ENCODE measurements at places on chromosomes 4 and X. TPM values are rescaled to one million over a fixed set of nuclear protein-coding genes. Genes with fewer than 3 reads are reported as not detected.
A peak's percentile ranks its signal among the peaks of the same experiment; 100 is the strongest.

DNA sequence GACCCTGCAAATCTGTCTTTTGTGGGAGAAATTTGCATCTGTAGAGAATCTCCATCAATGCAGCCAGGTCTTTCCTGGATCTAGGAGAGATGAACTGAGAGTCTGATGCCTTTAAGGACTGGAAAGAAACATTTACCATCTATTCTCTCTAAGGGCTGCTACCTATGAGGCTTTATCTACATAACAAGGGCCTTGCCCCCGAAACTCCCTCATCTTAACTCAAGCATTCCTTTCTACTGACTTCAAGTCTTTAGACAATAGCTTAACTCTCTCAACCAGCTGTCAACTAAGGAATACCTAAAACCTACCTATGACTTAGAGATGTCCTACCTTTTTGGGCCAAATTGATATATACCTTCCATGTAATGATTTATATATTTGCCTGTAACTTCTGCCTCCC is 32.1 kb downstream of the MAGEB17 start:
- DNase-seq, result no peak

DNA sequence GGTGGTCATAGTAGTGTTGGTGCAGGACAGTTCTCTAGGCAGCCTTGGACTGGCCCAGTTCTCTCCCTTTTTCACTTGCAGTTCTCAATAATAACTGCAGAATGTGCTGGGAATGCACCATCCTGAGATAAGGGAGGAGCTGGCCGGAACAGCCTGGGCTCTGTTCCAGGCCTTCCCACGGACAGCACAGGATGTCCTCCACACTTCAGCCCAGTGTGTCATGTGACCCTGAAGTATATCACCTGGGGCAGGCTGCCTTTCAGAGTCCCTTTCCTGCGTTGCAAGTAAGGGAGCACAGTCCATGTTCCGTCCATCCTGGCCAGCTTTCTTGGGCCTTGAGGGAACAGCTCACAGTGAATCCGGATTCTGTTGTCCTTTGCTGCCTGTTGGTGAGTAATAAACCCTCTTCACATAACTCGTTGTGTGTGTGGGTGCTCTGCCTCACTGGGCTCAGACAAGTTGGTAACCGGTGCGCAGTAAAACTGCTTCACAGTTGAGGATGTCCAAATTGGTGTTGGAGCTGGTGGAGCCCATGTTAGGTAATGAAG is 32.3 kb upstream of the BBS12 start:
- no peak for DNase-seq

GRCh38 chr4:80103629-80104028 is 30.6 kb upstream of the ANTXR2 start:
- DNase-seq, result no peak

GRCh38 chr4:140070366-140070765 is 83.6 kb downstream of the MAML3 start:
- DNase-seq, result no peak

GRCh38 chrX:124818033-124818432 is 471.7 kb downstream of the SH2D1A start:
- DNase-seq, result no peak

DNA sequence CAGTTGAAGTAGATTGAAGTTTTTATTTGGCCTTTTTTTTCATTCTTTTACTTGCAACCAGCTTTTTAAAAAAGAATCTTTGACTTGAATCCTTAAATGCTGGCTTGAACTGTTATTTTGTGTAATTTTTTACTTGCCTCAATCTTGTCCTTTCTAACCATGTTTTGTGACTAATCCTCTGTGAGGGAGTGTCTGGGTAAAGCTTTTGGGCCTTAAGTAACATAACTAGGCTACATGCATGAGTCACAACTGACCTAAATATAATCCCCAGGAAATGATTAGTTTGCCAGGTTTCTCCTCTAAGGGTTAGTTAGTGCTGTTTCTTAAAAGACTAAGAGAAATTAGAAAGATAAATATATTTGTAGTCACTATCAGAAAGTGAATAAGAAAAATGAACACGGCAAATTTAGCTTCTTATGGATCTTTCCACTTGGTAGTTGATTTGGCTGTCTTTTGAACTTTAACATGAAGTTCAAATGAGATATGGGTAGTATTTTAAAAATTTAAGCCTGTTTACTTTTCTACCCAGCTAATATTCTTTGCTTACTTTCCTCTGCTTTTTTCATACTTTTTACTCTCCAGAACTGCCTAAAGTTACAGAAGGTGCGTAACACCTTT is 13.0 kb downstream of the EXOC1 start:
- no peak for DNase-seq

DNA sequence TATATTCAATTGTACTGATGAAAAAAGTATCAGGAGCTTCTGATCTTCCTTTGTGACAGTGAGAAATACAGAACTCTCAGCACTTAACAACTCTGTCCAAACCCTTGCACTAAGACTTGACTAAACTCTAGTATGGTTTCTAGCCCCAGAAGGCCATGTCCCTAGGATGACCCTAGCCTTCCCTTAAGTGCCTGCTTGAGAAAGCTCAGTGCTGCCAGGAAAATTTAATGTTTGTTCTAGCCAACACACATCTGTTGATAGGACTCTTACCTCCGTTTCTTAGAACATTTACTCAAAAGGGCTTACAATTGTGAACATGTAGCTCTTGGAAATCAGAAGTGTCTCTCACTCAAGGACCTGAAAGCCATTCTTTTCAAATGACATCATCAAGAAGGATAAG is 1055.2 kb upstream of the FTHL17 start:
- DNase-seq, result no peak

GRCh38 chr4:52711834-52712250 is 39.4 kb downstream of the ERVMER34-1 start:
- DNase-seq, result no peak

DNA sequence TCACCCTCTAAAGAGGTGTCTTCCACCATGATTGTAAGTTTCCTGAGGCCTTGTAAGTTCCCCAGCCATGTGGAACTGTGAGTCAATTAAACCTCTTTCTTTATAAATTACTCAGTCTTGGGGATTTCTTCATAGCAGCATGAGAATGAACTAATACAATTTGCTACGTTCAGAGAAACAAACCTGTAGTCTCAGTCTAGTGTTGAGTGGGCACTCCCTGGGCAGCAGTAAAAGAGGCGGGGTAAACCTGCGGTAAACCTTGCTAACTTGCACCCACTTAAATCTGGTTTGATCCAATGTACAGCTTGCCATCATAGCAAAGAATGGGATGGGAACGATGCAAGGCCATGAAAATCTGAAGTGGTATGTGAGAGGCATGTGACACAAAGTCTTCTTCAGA is 22.4 kb downstream of the GRXCR1 start:
- no peak for DNase-seq

DNA sequence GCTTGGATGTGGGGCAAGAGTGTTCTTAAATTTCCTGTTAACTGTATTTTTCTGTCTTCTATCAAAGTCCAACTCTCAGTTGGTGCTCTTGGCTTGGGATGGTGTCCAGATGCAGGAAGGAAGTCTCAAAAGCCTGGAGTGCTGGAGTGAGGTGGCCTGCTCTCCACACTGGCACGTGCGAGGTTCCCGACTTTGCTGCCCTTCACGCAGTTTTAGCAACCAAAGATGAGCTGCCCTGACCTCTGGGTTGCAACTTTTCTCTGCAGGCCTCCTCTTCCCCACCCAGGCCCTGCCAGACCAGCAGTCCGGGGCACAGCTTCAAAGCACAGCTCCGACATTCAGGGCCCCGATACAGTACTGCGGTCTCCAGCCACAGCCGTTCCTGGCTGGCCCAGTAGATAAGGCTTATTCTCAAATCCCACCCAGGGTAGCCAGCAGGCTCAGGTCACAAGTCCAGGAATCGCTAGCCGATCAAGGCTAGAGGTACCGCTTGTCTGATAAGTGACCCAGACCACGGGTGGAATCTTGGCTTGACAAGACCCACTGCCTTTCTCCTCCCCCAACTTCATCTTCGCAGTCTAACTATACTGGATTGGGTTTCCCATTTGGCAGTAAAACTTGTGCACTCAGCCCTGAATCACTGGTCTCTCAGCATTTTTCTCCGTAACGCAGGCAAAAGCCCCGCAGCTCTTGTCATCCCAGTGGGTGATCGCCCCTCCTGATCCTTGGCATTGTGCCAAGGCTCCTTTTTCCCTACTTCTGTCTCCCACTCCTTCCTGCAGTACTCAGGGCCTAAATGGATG is 21.8 kb upstream of the JADE1 start:
- peak; percentile 8 for DNase-seq

DNA sequence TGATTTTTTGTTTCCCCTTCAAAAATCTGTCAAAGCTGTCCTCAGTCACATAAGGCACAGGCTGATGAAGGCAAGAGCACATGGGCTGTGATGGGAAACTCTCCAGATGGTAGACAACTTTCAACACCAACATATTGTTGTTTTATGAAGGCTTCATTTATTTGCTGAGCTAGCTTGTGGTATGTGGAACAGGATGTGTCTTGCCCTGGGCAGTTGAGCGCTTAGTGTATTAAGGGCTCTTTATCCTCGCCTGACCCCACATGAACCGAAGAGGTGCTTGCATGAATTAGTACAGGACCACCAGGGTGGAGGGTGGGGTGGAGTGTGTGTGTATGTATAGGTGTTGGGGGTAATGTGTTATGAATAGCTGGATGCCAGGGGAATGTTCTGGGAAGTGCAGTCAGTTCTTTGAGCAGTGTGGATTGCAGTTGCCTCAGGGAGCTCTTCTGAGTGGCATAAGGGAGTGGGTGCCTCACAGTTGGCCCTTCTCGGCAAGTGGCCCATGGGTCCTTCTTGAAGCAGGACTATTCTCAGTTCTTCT is 103.1 kb downstream of the PHEX start:
- DNase-seq, result no peak

- DNase-seq, result no peak
Measured at GRCh38 chr4:138299881-138300280, 57.7 kb upstream of the SLC7A11 start.

DNA sequence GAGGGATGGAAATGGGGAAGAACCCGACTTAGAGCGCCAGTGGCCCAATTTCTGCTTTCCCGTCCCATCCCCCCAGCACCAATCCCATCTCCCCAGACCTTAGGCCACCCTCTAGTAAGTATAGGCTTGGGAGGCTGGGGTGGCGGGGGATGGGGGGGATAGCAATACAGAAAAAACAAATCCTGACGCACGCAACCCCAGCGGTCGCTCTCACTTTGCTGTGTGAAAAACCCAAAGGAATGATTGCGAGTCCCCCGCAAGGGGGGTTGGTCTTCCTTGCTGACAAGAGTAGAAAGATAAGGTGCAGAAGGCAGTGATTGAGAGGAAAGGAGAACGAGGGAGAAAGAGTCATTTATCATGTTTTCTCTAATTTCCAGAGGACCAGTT is 863 bp downstream of the CPE start:
- DNase-seq, result no peak

GRCh38 chrX:7263961-7264360 is 116.0 kb upstream of the PUDP start:
- no peak for DNase-seq

DNA sequence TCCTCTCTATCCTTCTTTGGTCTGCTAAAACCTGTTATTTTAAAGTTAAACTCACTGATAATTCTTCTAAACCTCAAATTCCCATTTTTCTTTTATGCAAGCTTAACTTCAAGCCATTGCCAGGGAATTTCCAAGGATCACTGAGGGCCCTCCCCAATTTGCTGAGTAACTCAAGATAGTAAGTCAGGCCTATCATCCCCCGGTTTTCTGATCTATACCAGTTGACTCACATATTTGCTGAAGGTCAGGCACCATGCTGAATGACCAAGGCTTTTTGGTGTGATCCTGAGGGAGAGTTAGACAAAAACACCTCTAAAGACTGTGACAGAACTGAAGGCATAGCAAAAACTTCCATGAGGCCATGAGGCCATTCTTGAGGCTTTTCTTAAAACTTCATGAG is 1301.9 kb downstream of the PCDH7 start:
- no peak for DNase-seq

DNA sequence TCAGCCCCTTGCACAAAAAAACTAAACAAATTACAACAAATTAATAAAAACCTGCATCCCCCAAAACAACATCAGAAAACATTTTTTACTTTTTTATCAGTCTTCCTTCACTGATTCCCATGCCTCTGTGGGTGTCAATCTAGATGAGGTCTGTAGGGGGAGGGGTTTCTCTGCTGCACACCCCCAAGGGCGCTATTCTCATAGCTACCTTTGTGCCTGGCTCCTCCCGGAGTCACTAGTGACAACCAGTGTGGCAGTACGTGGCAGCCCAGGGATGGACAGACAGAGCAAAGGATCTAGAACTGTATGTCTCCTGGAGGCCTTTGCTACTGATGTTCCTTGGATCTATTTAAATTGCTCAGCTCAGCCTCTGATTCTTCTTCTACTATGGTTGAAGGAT is 228.1 kb upstream of the ANXA3 start:
- DNase-seq, result no peak

- no peak for DNase-seq
Measured at GRCh38 chrX:55340896-55341433, 76.2 kb upstream of the PAGE3 start.

GRCh38 chrX:130789793-130790192 is 113.2 kb downstream of the ENOX2 start:
- DNase-seq, result no peak

- no peak for DNase-seq
Measured at GRCh38 chrX:68865300-68865699, 36.5 kb downstream of the EFNB1 start.

- no peak for DNase-seq
Measured at GRCh38 chrX:30971774-30972603, 82.9 kb upstream of the TAB3 start.

DNA sequence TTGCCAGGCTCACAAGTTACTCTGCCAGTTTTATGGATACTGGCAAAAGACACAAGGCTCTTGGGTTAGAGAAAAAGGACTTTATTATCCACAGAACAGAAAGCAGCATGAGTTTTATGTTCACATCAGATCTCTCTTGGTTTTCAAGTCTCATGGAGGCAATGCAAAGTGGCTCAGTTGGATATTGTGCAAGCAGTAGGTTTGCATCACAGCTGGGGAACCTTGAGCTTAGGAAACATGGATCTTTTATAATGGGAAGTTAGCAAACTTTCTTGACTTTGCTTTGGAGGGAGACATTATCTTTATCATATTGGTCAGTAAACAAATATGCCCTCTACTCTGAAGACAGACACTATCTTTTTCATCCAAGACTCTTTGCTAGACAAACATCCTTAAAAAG is 109.2 kb upstream of the GRPR start:
- DNase-seq, result no peak

- no peak for DNase-seq
Measured at GRCh38 chr4:11954093-11954492, 525.4 kb upstream of the HS3ST1 start.

The HNRNPH2 gene
- 146 TPM for polyA plus RNA-seq

The SAGE1 gene
- not detected for polyA plus RNA-seq

The MAGEE2 gene
- 0.49 TPM for polyA plus RNA-seq

The VCX gene
- not detected for polyA plus RNA-seq

The ABCG2 gene
- 6.7 TPM for polyA plus RNA-seq

The BEX1 gene
- 60.5 TPM for polyA plus RNA-seq

The RPA4 gene
- polyA plus RNA-seq, result not detected
